ENCODE measurements at places on chromosomes 7 and 10. TPM values are rescaled to one million over a fixed set of nuclear protein-coding genes. Genes with fewer than 3 reads are reported as not detected.

DNA sequence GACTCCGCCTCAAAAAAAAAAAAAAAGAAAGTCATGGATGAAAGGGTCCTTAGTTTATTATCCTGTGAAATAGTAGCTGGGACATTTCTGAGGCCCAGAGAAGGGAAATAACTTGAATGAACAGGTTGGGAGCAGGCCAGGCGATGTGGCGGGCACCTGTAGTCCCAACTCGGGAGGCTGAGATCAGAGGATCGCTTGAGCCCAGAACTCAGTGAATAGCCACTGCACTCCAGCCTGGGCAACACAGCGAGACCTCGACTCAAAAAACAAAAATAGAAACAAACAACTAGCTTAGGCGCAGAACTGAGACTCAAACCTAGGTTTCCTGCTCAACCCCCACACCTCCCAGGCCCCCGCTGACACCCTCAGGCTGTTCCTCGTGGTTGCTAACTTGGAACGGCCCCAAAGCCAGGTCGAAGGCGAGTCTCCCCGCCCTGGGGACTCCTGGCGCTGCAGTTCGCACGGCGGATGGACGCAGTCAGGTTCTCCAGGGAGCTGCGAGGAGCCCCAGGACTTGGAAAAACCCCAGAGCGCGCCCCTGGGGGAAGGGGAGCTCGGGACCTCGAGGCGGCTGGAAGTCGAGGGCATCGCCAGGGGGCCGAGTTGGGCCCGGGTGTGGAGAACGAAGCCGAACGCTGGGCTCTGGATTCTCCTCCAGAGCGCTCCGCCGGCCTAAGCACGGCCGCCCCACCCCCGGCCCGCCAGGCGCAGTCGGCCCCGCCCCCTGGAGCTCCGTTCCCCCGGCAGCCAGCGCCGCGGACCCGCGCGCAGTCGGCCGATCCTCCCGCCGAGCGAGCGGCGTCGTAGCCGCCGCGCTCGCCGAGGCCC is at the start of gene STOX1:
TSS of gene STOX1 (plus strand) at position 768 of the 828 bp plus-strand sequence. CDS start 93 bp downstream, outside the sequence.
- DNase-seq: peak; percentile 75

The SNCG gene
- total RNA-seq: not detected

- peak; percentile 76 for DNase-seq
Measured at GRCh38 chr10:43407148-43407575, 1.8 kb downstream of the HNRNPF start.

DNA sequence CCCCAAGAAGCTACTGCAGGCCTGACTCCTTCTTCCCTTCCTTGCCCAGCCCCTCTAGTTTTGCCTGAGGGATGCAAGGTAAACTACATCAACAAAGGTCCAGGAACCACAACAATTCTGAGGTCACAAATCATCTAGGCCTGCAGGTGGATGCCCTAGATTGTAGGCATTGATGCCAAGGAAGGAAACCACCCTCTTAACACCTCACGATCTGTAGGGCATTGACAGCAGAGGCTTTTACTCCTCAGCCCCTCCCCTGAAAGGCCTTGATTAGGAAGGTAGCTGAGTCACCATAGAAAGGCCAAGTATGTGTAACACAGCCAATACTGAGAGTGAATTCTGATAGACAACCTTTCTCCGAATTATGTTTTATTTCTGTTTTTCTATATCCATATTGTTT is 46.7 kb upstream of the FAM3C start:
- no peak for DNase-seq
